ENCODE measurements at places on chromosomes 5 and 9.
A peak's percentile ranks its signal among the peaks of the same experiment; 100 is the strongest.

DNA sequence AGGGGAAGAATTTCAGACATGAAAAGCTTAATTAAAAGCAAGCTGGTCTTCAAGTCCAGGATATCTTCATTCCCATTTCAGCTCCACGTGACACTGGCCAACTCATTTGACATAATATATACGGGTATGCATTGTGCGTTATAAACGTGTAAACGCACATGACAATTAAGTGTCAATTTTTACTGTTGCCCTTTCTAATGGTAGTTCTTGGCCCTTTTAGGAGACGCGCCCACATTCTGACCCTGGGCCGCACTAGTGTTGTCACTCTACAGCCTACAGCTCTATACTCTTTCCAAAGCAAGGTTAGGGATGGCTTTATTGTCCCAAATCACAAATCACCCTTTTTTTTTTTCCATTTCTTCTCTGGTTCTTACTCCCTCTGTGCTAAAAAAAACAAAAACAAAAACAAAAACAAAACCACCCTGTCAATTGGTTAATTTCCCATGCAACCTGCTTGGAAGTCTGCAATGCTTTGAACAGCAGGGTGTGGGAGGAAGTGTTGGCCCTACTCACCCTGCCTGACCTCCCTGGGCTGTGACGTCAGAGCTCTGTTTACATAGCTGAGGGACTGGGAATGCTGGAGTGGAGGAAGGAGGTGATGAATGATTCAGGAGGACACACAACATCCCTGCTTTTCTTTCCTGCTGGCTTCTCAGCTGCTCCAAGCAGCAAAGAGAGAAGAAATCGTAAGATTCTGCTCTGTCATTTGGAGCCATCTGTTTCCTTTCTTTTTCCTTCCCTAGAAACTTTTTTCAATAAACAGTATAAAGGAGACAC lies 19.3 kb downstream of the RFK start:
- DNase-seq: no peak

DNA sequence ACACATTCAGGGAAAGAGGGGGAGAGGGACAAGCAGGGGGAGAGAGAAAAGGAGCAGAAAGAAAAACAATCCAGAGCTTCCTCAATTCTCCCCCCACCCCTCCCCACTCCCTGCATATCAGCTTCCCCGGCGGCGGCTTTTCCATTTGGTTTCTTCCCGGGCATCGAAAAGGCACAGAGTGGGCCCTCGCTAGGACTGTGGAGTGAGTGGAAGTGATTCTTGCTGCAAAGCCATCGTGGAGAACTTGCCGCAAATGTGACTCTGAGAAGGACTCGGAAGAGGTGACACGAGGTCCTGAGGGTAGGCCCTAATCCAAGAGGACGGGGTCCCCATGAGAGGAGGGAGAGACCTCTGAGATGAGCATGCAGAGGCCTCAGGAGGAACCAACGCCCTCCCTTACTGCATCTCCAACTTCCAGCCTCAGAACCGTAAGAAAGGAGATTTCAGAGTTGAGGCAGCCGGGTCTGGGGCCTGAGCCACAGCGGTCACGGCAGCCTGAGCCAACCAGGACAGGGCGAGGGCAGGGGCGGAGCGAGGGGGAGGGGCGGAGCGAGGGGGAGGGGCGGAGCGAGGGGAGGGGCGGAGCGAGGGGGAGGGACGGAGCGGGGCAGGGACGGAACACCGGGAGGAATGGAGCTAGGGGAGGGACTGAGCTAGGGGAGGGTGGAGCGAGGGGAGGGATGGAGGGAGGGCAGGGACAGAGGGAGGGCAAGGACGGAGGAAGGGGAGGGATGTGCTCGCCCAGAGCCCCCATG lies 21.2 kb upstream of the SARDH start:
- no peak for DNase-seq

DNA sequence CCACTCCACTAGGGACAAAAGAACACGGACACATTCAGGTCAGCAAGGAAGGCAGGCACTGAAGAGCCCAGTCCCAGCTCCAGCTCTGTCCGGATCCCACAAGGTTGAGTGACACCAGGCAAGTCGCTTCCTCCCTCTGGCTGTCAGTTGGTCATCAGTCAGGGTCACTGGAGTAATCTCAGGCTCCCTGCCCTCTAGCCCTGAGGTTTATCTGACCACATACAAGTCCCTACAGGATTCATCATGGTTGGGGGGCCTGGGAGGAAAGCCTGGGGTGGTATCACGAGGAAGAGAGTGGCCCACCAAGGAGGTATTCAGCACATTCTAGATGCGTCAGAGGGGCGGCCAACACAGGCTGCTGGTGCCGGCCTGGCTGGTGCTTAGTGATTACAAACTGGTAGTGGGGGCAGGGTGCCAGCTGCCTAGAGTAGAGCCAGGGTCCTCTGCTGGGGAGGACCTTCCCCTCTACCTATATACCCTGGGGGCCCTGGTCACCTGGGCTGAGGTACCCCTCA lies 81.5 kb downstream of the SHB start:
- DNase-seq: no peak

DNA sequence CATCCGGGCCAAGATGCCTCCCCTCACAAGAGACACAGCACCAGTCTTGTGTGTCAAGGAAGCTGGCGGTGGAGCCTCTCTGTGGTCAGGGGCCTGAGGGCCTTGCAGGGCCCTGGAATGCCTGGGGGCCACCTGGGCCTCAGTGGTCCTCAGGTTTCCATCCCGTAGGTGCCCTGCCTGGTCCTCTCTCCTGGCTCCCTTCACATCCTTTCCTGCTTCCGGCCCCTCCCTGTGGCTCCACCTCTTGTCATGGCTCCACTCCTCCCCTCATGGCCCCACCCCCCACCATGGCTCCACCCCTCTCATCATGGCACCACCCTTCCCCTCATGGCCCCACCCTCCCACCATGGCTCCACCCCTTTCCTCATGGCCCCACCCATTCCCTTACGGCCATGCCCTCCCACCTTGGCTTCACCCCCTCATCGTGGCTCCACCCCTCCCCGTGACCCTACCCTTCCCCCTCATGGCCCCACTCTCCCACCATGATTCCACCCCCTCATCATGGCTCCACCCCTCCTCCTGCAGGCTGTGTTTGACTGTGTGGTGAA lies 175.8 kb downstream of the CACNA1B start:
- no peak for DNase-seq

DNA sequence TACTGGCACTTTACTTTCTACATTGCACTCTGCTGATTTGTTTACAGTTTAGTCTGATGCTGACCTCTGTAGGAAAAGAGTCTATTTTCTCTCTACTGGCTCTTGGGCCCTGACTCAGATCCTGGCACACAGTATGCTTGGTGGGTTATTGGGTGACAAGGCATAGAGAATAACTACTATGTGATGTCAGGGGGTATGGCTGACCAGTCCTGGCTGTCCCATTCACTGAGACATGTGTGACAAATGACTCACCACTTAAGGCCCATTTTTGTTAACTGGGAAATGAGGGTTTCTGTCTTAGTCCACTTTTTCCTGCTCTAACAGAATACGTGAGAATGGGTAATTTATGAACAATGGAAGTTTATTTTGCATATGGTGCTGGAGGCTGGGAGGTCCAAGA lies 66.4 kb downstream of the DAPK1 start:
- no peak for DNase-seq

DNA sequence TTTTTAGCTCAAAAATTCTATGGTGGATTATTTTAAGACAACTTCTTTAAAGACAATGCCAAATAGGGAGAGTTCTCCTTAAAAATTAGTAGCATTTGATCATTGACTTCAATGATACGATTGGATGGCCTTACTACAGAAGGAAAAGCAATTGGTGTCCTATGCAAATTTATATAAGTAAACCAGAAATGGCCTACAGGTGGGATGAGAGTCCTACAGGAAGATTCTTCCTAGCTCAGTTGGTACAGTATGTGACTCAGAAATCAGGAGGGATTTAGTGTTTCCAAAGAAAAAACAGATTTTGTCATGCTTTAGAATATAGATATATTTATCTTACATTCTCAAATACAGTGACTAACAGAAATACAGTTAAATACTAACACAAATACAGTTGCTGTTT lies 6.5 kb downstream of the ANKRA2 start:
- DNase-seq: no peak

- peak; percentile 65 for DNase-seq
These were observed 497 bp downstream of the NSA2 start for GRCh38 chr5:74767579-74767913.

GRCh38 chr9:118659011-118659410 lies 710.2 kb downstream of the BRINP1 start:
- no peak for DNase-seq

- DNase-seq: no peak
These were observed 236.1 kb downstream of the ASTN2 start for GRCh38 chr9:117178596-117179375.

DNA sequence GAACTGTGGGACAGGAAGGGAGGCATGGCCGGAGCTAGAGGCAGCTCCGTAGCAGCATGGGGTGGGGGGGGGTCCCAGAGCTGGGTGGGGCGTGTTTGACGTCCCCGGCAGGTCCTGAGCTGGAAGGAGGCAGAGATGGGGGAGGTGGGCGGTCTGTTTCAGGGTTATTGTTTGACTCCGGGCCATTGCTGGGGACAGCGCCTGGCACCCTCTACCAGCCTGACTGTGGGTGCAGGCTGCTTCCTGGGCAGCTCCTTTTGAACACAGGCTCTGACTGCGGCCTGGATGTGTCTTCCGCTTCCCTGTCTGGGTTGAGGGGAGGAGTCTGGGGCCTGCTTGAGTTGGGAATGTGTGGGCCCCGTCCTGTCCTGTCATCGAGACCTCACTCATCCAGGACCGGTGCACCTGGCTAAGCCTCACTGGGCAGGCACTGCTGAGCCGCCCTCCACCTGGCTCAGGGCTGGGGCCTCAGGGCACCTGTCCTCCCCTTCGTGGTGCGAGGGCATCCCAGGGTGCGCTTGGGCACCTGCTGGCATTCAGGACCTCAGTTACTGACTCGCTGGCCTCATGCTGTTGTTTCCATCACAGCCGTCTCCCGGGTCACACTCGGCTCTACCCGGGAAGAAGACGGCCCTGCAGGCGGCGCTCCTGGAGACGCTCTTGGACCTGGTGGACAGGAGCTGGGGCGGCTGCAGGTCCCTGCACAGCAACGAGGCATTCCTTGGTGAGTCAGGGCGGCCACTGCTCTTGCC lies 26.5 kb downstream of the CEP72 start:
- DNase-seq: no peak
